ENCODE measurements at places on chromosomes 11 and 22.

GRCh38 chr11:122853261-122853660 is 15.0 kb downstream of the CRTAM start:
- DNase-seq = no peak

DNA sequence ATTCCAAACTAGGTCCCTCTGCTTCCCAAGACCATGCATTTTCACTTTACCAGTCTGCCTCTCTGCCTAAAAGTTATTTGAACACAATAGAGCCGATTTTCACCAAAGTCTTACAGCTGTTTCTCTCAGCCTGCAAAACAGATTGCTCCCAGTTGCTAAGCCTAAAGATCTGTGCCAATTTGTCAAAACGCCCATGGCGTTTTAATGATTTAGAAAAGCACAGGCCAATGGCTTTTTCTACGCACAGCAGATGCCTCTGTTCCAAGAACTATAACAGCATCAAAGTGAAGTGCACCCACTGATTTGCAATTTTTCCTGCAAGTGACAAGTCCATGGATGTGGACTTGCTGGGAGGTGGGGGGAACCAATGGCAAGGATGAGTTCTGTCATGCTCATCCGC is 173.9 kb upstream of the SYN3 start:
- no peak for DNase-seq

- DNase-seq = no peak
These were observed 3.3 kb upstream of the ST3GAL4 start for GRCh38 chr11:126352163-126352562.

- no peak for DNase-seq
These were observed 21.1 kb upstream of the TTLL12 start for GRCh38 chr22:43207849-43208702.

All from NCI-H2227 treated with DMSO at 0.1 percent for 48 hours (cell line).